Amniotic stem cell (primary cell): ENCODE measurements at places on chromosomes 16 and 17.
A peak's percentile ranks its signal among the peaks of the same experiment; 100 is the strongest.

DNA sequence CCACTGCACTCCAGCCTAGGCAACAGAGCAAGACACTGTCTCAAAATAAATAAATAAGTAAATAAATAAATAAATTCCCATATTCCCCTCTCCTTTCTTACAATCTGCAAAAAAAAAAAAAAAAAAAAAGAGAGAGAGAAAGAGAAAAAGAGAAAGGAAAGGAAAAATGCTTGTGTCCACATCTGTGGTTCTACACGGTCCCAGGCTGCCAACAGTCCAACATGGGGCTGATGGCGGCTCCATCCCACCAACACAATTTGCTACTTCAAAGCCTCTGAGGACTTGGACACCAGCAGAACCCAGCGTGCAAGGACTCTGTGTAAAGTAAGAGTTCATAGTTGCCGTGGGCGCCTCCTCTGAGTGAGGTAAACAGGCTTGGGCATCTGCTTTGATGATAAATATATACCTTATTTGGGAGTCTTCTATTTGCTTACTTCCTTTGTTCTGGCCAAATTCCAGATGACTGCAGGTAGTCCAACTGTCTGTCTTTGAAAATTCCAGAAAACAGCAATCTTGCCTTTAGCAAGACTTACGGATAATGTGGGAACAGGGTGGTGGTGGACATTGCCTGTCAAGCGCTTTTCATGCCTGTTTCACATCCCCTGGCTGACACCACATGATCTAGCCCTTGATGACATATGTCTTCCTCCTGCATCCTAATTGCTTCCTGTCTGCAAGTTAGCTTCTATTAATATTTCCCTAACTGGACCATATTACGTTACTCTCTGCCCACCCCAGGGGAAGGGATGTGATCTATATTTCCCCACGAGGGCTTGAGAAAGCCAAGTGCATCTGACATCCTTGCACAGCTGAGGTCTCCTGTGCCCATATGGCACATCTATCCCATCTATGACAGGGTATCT lies 10.1 kb downstream of the LITAF start:
- DNase-seq: no peak

- peak; percentile 3 for DNase-seq
Measured at GRCh38 chr17:32141258-32141657, 1.0 kb upstream of the RHOT1 start.

- no peak for DNase-seq
Measured at GRCh38 chr17:42612013-42612412, 2.5 kb downstream of the TUBG1 start.

GRCh38 chr17:44959821-44960531 lies 8.1 kb downstream of the C1QL1 start:
- no peak for DNase-seq

GRCh38 chr16:85253084-85253941 lies 141.0 kb upstream of the CIBAR2 start:
- DNase-seq: no peak

DNA sequence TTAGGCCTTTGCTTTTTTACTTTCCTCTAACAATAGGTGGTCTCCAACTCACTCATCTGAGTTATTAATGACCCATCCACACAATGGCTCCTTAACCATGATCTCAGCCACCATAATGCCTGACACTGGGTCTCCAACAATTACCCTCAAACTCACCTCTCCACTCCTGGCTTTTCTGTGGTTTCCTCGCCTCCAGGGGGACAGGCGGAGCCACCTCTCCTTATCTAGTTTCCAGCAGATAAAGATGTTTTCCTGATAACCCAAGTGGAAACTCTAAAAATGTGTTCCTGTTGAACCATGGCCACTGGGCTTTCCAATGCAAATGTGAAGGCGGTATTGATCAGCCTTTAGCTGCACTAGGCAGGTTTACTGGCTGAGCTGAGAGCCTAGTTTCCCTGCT lies 9.4 kb upstream of the NOL11 start:
- DNase-seq: no peak

- peak; percentile 9 for DNase-seq
Measured at GRCh38 chr16:87956365-87957231, 5.4 kb downstream of the BANP start.

DNA sequence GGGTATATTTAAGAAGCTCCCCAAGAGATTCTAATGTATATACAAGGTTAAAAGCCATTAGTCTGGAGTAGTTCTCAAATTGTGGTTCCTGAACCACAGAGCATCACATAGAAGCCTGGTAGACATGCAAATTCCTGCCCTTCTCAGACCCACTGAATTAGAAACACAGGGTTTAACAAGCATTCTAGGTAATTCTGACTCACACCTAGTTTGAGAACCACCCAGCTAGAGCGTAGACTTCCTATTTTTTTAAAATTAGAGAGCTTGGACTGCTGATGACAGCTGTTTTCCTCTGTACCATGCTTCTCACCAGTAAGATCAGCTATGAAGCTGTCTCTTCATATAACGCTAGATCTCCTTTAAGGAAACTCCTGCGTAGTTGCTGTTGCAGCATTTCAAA lies 50.6 kb downstream of the HS3ST3B1 start:
- no peak for DNase-seq

- no peak for DNase-seq
Measured at GRCh38 chr17:42277342-42277712, 1.1 kb upstream of the STAT5B start.

DNA sequence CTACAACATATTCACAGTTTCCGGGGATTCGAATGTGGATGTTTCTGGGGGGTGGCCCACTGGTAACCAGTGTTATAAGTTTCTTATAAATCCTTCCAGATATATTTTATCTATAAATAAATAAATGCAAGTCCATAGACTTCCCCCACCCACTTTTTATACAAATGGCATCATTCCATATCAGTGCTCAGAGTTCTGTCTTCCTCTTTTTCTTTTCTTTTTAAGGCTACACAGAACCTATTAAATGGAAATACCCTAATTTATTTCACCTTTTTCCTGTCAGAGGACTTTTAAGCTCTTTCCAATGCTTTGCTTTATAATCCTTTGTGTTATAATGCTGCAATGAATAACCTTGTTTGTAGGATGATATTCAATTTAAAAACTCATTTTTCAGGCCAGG lies 3.8 kb downstream of the LGALS9 start:
- no peak for DNase-seq

DNA sequence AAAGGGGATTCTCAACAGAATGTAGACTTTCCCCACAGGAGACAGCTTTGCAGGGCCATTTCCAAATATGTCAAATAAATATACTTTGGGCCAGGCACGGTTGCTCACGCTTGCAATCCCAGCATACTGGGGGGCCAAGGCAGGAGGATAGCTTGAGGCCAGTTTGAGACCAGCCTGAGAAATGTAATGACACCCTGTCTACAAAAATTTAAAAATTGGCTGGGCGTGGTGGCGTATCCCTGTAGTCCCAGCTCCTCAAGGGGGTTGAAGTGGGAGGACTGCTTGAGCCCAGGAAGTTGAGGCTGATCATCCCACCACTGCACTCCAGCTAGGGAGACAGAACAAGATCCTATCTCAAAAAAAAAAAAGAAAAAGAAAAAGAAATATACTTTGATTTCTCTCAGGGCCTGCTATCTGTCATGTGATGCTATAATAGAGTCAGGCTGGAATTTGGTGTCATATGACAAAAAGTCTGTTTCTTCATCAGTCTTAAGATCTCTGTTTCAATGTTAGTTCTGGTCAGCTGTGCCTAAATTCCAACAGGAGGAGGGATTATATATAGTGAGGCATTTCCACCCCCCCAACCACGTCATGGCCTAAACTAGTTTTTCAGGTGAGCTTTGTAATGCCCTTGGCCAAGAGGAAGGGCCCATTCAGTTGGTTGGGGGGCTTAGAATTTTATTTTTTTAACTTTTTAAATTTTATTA lies 4.3 kb upstream of the ZDHHC7 start:
- no peak for DNase-seq

GRCh38 chr17:42659079-42659931 lies at the start of gene TUBG2:
Gene TUBG2 (plus strand): TSS chr17:42659284. CDS start chr17:42659504, 220 bp downstream.
- peak; percentile 72 for DNase-seq

DNA sequence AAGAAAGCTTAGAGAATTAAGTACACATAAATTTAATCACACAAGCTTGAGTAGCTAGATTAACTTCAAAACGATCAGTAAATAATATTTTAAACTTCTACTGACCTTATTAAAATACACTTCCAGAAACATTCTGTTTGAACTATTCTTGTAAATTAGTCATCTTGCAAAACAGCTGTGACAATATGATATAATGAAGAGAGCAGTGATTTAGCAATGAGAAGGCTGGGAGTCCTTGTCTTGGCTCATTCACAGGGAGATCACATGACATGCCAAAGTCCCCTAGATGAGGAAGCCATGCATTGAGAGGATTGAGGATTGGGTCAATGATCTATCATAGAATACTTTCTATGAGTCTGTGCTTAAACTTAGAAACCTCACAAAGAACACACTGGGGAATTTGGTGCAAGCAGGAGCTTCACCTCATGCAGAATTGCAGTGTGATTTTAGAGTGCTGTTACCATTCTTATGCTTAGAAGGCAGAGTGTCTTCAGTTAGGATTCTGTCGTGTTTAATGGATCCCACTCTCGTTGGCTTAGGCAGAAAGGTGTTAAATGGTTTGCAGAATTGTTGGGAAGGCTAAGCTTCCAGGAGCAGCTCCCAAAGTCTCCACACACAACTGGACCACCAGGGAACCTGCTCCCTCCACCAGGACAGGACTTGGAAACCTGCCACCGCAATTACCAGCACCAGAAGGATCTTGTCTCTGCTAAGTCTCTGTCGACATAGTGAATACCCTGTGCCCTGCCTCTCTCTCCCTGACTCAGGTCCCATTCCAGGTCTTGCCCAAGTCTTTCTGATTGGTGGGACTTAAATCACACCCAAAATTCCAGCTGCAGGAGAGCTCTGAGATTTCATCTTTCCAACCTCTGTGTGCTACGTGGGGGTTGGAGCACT lies 87.1 kb downstream of the USP22 start:
- no peak for DNase-seq

DNA sequence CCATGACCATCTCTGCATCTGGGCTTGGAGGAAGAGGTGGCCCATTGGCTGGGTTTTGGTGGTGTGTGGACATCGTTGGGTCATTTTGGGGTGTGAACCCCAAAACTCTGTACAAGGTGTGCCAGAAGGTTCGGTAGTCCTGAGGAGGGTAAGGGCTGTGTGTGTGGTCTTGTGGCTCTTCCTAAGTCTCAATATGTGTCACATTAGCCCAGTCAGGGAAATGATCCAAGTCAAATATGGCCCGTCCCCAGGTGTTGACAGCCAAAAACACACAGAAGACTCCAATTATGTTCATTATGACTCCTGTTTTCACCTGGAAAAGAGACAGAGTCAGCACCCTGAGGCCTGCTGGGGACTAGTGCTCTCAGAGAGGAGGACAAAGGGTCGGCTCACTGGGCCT lies 27.1 kb downstream of the SLC13A5 start:
- no peak for DNase-seq

GRCh38 chr16:54099627-54100026 lies 187.0 kb downstream of the IRX3 start:
- DNase-seq: no peak

DNA sequence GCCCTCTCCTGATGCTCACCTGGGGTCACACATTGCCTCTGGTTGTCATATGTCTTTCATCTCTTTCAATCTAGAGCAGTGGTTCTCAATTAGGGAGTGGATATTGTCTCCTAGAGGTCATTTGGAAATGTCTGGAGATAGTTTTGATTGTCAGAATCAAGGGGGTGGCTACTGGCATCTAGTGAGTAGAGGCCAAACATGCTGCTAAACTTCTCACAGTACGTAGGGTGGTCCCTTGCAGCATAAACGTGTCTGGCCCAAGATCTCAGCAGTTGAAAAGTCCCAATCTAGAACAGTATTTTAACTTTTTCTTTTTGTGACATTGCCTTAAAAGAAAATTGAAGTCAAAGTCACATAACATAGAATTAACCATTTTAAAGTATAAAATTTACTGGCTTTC lies 30.5 kb upstream of the SLC5A10 start:
- no peak for DNase-seq

DNA sequence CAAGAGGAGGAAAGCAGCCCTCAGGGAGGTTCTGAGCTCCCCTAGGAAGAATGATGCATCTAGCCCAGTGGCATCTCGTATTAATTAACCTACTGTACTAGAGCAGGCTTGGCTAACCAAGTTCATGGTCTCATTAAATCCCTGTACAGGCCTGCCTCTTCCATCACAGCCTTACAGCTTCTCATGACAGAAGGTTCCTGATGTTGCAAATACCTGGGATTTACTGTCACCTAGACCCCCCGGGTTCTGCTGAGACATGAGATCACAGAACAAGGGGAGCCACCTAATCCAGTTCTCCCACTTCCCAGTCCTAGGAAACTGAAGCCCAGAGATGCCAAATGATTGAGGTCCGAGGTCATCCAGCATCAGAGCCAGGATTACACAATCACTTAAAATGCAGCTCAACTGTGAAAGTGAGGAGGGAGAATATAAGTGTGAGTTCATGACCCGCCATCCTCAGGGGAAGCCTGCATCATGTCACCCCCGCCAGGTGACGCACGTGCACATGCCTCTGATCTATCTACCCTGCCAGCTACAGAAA lies 23.9 kb downstream of the ACLY start:
- DNase-seq: peak; percentile 69

DNA sequence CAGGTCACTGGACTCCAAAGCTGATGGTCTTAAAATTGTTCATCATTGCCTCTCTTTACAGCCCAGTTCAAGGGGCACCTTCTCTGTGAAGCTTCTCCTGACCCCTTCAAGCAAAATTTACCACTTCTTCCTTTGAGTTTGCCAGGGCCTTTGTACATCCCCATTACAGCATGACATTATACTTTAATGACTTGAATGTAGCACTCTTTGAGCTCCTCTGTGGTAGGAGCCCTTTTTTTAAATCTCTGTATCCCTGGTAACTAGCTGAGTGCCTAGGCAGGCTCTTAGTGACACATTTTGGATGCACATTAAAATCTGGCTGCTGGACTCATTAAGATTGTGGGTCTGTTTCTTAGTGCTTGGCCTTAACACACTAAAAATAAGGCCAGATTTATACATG lies 412.1 kb downstream of the CA10 start:
- DNase-seq: no peak

- DNase-seq: no peak
Measured at GRCh38 chr16:5415123-5415522, 317.5 kb upstream of the EEF2KMT start.
